ENCODE measurements at places on chromosomes 12 and 14.

GRCh38 chr12:8559676-8560075 lies 19.0 kb upstream of the CLEC4E start:
- DNase-seq = no peak

DNA sequence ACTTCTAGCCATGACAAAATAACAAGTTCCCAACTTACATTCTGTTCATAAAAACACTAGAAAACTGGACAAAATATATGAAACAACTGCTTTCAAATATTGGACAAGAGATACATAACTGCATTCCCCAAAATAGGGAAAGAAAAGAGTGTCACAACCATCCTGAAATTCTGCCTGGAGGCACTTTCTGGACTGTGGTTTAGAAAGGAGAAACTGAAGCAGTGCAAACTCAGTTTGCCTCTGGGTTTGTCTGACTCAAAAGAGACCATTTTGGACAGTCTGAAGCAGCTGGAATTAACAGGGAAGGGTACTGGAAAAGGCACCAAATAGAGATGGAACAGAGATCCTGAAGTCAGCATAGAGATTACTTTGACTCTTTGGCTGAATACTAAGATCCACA lies 11.3 kb upstream of the SYT1 start:
- no peak for DNase-seq

GRCh38 chr12:92859650-92860386 lies 69.3 kb downstream of the EEA1 start:
- DNase-seq = no peak

GRCh38 chr14:68417009-68417650 lies 375.7 kb downstream of the ZFP36L1 start:
- no peak for DNase-seq

DNA sequence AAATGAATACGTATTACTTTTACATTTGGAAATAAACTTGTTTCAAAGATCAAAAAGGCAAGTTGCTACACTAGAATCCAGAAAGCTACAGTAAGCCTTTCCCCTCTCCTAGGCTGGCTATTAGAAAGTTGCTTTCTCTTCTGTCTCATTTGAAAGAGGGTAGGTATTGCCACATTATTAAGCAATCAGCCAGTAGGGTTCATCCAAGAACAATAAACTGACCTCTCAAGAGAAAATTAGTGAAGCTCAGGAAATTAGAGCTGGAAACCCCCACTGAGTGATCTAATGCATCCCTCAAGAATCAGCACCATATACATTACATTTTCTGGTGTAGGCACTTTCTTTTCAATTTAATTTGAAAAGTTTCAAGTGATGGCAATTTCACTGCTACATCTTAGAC lies 4.5 kb upstream of the TMEM233 start:
- DNase-seq = no peak

DNA sequence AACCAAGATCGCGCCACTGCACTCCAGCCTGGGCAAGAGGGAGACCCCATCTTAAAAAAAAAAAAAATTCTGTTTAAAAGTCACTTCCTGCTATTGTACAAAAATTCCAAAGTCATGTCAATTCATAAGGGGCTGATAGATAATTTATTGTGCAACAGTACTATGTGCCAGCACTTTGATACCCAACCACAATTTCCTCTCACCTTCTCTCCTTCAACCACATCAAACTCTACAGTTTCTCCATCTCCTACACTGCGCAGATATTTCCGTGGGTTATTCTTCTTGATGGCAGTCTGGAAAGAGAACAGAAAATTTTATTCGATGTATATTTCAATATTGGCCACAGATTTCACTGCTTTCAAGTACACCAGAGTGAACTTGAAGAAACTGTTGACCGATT lies 7.6 kb downstream of the YBX3 start:
- no peak for DNase-seq

- DNase-seq = no peak
Measured at GRCh38 chr14:28831126-28831525, 64.5 kb downstream of the FOXG1 start.

DNA sequence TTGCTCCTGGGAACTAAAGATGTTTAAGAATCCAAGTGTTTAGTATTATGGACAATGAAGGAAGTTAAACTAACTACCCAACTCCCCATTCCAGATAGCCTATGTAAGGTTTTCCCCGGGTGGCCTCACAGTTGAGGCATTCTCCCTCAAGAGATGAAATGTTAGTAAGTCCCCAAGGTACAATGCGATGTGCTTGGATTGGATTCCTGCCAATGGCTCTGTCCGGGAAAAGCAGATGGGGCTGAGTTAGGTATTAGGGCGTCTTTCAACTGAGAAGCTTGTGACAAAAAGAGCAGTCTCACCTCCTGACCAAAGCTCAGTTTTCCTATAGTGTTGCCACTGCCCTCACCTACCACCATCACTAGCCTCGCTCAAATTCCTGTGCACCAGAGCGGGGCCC lies 64.8 kb upstream of the E2F7 start:
- DNase-seq = no peak

DNA sequence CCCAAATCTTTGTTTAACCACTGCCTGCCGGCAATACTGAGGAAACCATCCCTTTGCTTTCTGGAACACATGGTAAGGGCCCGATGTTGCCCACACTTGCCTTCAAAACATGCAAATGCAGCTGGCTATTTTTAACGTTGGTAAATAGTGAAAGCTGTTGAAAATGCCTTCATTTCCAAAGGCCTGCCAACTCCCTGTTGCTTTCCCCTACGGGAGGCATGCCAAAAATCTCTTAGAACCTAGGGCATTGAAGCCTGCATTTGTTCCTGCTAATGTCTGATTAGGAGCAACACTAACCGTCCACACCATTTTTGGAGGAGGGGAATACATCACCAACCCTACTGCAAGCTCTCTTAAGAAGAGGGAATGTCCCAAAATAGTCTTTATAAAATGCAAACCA lies 152.6 kb upstream of the NOS1 start:
- DNase-seq = no peak

Measured in KBM-7 (cell line).